ENCODE measurements at places on chromosomes 5 and 9.

DNA sequence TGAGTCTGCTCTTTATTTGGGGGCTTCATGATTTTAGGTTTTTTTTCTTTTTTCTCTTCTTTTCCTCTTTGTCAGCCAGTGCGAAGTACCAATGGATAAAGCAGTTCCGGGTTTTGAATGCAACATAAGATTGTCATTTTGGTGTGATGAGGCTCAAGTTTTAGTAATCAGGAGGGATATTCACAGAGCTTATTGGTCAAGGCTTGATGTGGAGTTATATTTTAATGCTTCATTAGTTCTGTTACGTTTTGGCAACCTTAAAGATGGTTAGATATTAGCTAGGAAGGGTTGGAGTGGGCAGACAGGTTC, 1.4 kb downstream of the PIK3R1 start:
- DNase-seq = no peak

DNA sequence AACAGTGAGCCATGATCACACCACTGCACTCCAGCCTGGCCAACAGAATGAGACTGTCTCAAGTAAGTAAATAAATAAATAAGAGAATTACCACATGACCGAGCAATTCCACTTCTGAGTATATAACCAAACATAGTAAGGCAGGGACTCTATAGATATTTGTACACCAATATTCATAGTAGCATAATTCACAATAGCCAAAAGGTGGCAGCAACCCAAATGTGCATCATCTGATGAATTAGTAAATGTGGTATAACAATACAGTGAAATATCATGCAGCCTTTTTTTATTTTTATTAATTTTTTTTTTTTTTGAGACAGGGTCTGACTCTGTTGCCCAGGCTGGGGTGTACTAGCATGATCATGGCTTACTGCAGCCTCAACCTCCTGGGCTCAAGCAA, 33.1 kb downstream of the ALDH7A1 start:
- DNase-seq = no peak

DNA sequence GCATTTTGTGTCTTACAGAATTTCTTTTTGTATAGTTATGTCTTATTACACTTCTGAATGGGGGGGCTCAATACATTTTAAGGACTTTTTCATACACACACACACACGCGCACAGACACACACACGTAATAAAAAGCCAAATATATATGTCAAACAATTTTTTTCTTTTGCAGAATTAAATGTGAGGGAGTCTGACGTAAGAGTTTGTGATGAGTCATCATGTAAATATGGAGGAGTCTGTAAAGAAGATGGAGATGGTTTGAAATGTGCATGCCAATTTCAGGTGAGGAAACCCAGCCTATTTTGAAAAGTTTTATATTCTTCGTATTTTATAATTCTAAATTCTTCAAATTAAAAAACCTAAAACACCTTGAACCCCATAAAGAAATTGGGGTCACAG, 25.6 kb downstream of the TMEFF1 start:
- DNase-seq = no peak

DNA sequence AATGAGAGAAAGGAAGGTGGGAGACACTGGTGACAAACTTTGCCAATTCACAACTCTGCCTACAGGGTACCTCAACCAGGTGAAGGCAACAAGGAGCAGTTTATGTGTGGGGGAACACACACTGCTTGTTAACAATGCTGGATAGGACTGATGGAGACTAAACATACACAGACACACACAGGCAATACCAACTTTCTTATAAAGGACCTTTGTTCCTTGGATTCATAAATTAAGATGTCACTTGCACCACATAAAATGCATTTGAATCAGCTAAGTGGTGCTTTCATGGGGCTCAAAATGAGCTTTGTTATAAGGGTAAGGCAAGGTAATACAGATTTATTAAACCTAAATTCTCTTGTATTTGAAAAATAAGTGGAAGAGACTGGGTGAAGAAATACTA, 4.0 kb downstream of the TSTD2 start:
- no peak for DNase-seq

DNA sequence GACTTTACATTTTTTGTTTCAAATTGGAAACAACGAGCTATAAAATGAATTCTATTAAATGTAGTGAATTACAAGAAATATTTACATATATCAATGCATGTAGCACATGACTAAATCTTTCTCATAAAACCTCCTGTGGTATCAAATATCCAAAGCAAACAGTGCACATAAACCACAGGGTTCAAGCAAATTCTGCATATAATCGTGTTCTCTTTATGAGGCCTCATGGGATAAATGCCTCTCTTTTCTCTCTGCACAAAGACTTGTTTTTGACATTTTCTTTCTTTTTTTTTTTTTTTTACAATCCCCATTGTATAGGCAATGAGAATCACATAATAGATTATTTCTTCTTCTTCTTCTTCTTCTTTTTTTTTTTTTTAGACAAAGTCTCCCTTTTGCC, 1117.2 kb upstream of the DMAC1 start:
- DNase-seq = no peak

DNA sequence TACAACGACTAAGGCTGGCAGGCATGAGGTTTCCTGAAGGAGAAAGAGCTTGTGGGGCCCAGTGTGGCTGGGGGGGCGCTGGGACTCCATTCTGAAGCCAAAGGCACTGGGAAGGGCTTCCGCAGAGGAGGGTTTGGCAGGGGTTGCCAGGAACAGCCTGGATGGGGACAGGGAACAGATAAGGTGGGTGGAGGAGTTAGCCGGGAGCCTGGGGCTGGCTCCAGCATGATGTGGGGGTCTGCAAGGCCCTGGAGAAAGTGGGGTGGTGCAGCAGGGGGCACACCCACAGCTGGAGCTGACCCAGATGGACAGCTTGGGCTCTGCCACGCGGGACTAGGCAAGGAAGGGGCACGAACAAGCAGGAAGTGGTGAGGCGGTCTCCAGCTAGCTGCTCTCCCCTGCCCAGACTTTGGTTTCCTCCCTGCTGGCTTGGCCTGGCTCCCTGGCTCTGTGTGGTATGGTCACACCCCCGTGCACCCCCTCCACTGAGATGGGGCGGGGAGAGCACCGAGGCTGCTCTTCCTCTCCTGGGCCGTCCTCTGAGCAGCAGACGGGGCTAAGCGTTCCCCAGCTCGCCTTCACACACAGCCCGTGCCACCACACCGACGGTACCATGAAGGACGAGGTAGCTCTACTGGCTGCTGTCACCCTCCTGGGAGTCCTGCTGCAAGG, at the start of gene LTC4S:
Gene LTC4S, plus strand, starts transcription at position 519 of the 672 bp plus-strand sequence. Its CDS starts 95 bp downstream, at position 614.
- peak; percentile 92 for DNase-seq

DNA sequence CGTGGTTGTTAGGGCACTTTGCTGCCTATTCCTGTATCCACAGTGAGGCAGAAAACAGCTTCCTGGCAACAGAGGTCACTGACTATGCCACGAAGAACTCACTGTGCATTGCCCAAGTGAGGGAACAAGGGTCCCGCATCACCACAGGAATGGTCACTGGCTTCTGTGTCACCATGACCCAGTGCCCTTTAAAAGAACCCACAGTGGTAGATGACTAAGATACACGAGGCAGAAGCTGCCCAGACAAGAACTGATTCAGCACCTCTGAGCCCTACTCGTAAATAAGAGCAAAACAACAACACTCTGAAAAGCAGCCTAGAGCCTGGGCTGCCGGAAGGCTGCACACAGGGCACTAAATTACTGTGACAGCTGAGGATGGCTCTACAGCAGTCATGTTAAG, 236.6 kb upstream of the RASEF start:
- DNase-seq = no peak

- no peak for DNase-seq
Measured at GRCh38 chr9:99197124-99197630, 24.6 kb downstream of the ALG2 start.
